ENCODE measurements at places on chromosomes 12 and 14. TPM values are rescaled to one million over a fixed set of nuclear protein-coding genes. Genes with fewer than 3 reads are reported as not detected.

DNA sequence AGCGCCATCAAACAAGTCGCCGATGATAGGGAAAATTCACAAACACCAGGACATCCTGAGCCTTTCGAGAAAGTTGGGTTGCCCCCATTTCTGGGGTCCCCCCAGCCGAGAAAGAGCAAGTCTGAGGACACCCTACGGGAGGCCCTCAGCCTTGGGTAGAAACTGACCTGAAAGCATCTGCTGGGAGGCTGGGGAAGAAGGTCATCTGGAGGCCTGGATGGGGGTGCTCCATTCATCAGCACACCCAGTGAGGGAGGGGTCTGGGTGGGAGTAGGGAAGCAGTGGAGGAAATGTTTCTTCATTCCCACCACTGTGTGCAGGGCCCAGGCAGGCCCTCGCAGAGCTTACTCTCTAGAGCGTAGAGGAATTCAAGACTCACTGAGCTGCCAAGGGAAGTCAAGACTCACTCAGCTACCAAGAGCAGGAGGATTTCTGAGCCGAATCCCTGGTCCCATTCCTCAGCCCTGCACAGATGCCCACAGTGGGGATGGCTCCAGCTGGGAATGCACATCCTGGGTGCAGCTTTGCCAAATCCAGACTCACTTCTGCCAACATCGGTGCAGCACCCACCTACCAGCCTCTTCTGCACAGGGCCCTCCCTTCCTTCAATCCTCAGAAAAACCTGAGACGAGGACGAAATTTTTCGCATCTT is 38.1 kb downstream of the DIO3 start:
- no peak for DNase-seq

DNA sequence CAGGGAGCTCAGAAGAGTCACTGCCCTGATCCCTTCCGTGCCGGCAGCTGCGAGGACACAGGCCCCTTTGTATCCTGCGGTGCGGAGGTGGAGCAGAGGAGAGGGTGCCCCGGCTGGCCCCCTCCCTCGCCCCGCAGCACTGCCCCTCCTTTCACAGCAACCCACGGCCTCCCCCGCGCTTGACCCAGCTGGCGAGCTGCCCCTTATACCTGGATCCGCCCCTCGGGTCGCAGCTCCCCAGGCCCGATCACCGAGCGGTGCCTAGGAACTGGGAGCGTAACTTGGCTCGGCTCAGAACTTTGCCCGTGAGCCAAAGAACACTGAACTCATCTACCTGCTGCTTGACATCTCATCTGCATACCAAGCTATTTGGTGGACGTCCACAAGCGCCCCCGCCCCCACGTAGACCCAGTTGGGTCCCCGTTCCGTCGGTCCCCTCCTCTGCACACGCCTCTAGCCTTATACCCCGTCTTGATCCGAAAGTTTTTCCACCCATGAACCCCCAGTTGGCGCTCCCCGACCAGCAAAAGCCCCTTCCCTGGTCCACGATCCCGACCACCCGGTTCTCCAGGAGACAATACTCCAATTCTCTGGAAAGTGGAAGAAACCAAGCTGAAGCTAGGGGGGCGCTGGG is 697 bp upstream of the DNAJC14 start:
- no peak for DNase-seq

DNA sequence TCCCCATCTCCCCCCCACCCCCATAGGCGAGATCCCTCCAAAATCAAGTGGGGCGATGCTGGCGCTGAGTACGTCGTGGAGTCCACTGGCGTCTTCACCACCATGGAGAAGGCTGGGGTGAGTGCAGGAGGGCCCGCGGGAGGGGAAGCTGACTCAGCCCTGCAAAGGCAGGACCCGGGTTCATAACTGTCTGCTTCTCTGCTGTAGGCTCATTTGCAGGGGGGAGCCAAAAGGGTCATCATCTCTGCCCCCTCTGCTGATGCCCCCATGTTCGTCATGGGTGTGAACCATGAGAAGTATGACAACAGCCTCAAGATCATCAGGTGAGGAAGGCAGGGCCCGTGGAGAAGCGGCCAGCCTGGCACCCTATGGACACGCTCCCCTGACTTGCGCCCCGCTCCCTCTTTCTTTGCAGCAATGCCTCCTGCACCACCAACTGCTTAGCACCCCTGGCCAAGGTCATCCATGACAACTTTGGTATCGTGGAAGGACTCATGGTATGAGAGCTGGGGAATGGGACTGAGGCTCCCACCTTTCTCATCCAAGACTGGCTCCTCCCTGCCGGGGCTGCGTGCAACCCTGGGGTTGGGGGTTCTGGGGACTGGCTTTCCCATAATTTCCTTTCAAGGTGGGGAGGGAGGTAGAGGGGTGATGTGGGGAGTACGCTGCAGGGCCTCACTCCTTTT is 2.7 kb downstream of the GAPDH start:
- DNase-seq: no peak

DNA sequence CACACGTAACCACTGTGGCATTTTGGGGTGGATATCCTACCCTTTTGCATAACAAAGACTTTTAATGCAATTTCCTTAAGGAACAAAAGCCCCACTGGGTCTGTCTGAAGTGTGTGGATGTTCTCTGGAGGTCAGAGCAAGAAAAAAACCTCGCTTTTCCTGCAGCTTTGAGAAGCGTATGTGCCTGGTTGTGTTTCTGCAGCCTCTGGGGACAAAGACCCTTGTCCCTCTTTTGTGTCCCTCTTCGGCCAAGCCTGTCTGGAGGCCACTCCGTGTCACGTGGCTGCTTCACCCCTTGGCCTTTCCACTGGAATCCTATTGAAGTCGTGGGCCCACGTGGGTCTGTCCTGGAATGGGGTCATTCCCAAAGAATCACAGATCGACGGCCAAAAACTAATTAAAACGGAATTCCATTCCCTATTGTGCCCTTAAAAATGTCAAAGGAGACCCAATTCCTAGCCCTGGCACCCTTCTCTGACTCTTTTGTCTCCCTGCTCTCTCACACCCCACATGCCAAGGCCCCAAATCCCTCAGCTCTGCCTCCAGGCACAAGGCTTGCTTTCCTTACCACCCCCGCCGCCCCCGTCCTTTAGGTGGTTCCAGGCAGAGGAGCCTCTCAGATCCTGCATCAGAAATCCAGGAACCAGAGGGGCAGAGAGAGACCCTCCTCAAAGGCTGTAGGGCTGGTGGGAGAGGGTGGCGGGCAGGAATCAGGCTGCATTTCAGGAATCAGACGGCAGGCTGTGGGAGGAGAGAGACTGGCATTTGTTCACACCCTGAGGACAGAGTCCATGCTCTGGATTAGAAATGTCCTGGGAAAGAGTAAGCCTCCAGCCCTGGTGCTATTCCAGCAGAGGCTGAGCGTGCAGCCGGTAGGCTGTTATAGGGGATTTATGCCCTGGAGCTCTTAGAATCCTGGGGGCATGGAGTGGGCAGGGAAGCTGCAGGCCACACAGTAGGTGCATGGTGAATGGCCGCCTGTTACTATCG is 12.6 kb upstream of the CYP46A1 start:
- no peak for DNase-seq

GRCh38 chr14:59275668-59276067 is 87.2 kb downstream of the DAAM1 start:
- no peak for DNase-seq

GRCh38 chr12:51839310-51839947 is 9.1 kb downstream of the FIGNL2 start:
- DNase-seq: no peak

- no peak for DNase-seq
Measured at GRCh38 chr12:53090105-53090504, 7.4 kb upstream of the IGFBP6 start.

- no peak for DNase-seq
Measured at GRCh38 chr12:15181017-15181683, 40.1 kb downstream of the RERG start.

- no peak for DNase-seq
Measured at GRCh38 chr12:38149395-38150073, 167.0 kb upstream of the ALG10B start.

GRCh38 chr12:15856097-15856982 is 25.8 kb upstream of the STRAP start:
- DNase-seq: no peak

GRCh38 chr12:56954958-56955355 is 2.5 kb downstream of the RDH16 start:
- DNase-seq: no peak

The PYGL gene
- 30.5 TPM for total RNA-seq

The DENND5B gene
- total RNA-seq: 27.5 TPM

DNA sequence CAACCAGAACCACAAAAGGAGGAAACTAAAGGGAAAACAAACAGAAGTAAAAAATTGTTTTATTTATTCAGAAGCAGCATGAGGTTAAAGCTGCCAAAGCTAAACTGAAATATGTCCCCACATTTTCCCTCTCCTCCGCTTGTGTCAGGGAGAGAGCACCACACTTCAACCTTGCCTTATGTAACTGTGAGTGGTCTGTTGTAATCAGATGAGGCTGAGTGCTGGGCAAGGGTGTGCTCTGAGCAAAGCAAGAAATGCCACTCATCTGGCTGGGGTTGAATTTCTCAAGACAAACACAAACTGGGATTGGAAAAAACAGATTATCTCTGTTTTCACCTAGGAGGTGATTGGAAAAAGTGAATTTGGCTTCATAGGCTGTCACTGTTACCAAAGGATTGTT is 12.2 kb downstream of the CAPZA3 start:
- no peak for DNase-seq

GRCh38 chr12:52173526-52173925 is 18.3 kb downstream of the KRT80 start:
- no peak for DNase-seq

DNA sequence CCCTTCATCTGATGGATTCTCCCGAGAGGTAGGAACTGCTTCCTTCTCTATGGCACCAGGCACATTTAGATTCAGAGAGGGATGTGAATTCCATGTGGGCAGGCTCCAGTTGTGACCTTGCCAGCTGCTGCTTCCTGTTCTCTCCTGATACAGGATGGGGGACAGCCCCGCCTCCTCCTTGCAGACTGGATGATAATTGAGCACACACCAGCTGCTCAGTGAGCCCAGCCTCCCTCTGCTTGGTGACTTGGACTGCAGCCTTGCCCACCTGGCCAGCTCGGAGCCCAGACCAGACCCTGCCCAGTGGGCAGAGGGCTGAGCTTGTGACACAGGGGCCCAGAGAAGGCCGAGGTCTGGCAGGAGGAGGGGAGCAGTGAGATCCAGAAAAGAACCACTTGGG is 90.2 kb downstream of the CALM1 start:
- no peak for DNase-seq

DNA sequence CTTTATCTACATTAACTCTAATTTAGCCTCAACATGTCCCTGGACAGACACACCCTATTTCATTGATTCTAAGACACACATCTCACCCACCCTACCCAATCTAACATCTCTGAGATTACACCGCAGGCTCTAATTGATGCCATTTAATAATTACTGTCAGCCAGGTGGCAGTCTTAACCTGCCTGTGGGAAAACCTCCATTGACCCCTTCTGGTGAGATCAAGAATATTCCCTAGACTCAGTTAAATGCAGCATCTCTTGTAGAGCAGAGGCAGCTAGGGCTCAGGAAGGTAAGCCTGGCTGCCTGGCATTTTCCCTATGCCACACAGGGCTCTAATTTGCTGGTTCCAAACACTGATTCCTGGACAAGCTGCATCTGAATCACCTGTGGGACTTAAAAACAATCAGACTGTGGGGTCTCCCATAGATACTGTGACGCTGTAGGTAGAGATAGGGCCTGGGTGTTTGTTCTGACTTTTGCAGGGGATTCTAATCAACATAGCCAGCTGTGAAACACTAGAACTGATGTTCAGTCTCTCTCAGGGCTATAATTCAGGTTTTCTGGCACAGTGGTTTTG is 14.3 kb downstream of the MCRS1 start:
- no peak for DNase-seq

GRCh38 chr12:124432376-124432775 is 135.0 kb downstream of the NCOR2 start:
- DNase-seq: no peak

The ART4 gene
- total RNA-seq: 4.8 TPM

GRCh38 chr12:124516850-124517249 is 50.6 kb downstream of the NCOR2 start:
- DNase-seq: no peak

The CEBPE gene
- total RNA-seq: not detected

- DNase-seq: no peak
Measured at GRCh38 chr12:12010277-12011039, 60.3 kb upstream of the BCL2L14 start.

- DNase-seq: no peak
Measured at GRCh38 chr12:53995378-53996239, 4.4 kb upstream of the HOXC9 start.

DNA sequence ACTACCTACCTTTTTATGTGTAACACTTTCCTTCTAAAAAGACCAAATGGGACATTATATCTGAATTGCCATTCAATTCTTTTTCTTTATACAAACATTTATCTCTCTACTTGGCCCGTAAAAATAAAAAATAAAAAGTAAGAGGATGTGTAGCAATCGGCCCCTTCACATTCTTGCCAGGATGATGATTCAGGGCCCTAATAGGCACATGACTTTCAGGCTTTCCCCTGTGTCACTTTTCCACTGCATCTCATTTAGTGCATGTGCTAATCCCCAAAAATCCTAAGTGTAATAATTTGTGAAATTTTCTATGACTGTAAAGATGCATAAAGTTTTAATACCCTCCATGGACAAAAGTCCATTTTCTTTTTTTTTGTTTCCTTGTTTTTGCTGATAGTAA is 23.0 kb upstream of the ATP2B1 start:
- no peak for DNase-seq

The ANKRD33 gene
- not detected for total RNA-seq

- no peak for DNase-seq
Measured at GRCh38 chr12:106251631-106252455, 4.0 kb upstream of the CKAP4 start.

The ARL6IP4 gene
- 57.6 TPM for total RNA-seq

- DNase-seq: no peak
Measured at GRCh38 chr14:32079264-32079663, 2.2 kb downstream of the ARHGAP5 start.

- no peak for DNase-seq
Measured at GRCh38 chr12:126950266-126950665, 1316.7 kb upstream of the TMEM132C start.

DNA sequence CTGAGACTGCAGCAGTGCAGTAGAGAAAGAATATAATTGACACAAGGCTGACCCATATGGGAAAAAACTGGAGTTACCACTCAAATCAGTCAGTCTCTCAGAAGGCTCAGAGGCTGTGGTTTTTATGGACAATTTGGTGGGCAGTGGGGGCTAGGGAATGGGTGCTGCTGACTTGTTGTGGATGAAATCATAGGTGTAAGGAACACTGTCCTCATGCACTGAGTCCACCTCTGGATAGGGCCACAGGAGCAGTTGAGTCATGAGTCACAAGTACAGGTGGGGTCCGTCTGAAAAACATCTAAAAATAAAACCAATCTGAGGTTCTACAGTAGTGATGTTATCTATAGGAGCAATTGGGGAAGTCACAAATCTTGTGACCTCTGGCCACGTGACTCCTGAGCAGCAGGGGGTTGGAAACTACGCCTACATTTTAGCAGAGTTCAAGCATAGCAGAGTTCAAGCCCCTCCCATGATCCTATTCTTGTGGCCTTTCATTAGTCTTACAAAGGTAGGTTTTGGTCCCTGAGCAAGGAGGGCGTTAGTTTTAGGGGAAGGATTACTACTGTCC is 18.1 kb upstream of the SGPP1 start:
- no peak for DNase-seq

DNA sequence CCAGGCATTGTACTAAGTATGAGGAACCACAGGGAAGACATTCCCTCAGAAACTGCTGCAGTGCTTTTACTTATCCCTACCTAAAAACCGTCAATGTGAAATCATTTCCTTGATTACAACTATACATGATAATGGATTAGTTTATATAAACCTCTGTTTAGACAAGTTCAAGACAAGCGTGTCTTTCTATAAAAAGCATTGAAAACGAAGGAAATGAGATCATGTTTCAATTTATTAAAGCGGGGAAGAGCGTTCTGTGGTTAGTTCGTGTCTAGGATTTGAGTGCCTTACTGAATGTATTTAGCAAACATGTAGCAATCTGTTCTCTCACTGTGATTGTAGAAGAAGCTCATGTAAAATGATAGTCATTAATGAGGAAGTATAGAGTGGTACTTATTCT is 37.5 kb downstream of the GALC start:
- no peak for DNase-seq
